ENCODE measurements at places on chromosomes 4 and X. TPM values are rescaled to one million over a fixed set of nuclear protein-coding genes. Genes with fewer than 3 reads are reported as not detected.

DNA sequence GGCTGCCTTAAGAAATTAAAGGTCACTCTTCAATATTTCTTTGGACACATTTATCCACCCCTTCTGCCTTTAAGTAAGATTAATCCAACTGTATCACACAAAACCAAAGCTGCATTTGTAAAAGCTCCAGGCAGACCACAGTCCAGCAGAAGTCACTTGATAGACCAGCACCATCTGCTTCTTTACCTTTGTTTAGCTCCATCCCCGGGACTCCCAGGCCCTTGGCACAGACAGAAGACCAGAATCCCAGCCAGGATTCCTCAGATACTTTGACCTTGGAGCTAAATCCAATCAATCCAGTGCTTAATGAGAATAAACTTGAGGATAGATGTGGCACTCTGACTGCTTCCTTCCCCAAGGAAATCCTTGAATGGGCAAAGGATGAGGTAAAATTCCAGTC lies 333.1 kb upstream of the RASGEF1B start:
- no peak overlapping the region for H3K4me3 ChIP-seq
- no peak overlapping the region for H3K27ac ChIP-seq
- H3K27me3 ChIP-seq = no peaks in the 10 kb centered on the region
- no peak for DNase-seq

- no peaks in the 10 kb centered on the region for H3K36me3 ChIP-seq
- no peaks in the 10 kb centered on the region for H3K27me3 ChIP-seq
- H3K27ac ChIP-seq = no peak overlapping the region
Measured at GRCh38 chr4:188714501-188714900, 575.3 kb downstream of the TRIML1 start.

GRCh38 chrX:24364851-24365538 lies 4.6 kb downstream of the SUPT20HL1 start:
- H3K4me1 ChIP-seq = no peaks in the 10 kb centered on the region
- H3K27ac ChIP-seq = no peak overlapping the region
- H3K4me3 ChIP-seq = no peak overlapping the region
- H3K27me3 ChIP-seq = no peaks in the 10 kb centered on the region

- no peaks in the 10 kb centered on the region for H3K4me1 ChIP-seq
- H3K27me3 ChIP-seq = peaks cover 17% of the 10 kb centered on the region
- H3K36me3 ChIP-seq = no peaks in the 10 kb centered on the region
- no peak overlapping the region for H3K27ac ChIP-seq
- no peak overlapping the region for H3K4me3 ChIP-seq
Measured at GRCh38 chr4:180057299-180057721, 2185.9 kb upstream of the TENM3 start.

GRCh38 chr4:34372815-34373214 lies 1871.5 kb downstream of the ARAP2 start:
- H3K27ac ChIP-seq = no peak overlapping the region
- H3K4me3 ChIP-seq = no peak overlapping the region
- H3K36me3 ChIP-seq = no peaks in the 10 kb centered on the region
- DNase-seq = no peak
- no peaks in the 10 kb centered on the region for H3K4me1 ChIP-seq

SULT1B1 gene
- 129 TPM for total RNA-seq

GDI1 gene
- total RNA-seq = 63.0 TPM

TEC gene
- total RNA-seq = 2.9 TPM

DNA sequence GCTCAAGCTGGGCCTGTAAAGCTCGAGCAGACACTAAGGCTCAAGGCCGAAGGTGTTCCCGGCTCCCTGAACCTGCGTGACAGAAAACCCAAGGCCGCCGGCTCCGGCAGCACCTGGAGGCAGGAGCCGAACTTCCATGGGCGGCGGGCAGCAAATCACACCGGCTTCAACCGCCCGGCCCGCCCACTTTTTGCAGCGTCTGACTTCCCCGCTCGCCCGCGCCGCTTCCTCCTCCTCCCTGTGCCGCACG lies 940 bp upstream of the NSD2 start:
- no peaks in the 10 kb centered on the region for H3K27me3 ChIP-seq
- peak; percentile 91 for DNase-seq

FRG2 gene
- total RNA-seq = not detected

- no peaks in the 10 kb centered on the region for H3K4me1 ChIP-seq
- DNase-seq = no peak
- no peaks in the 10 kb centered on the region for H3K36me3 ChIP-seq
- no peaks in the 10 kb centered on the region for H3K27me3 ChIP-seq
- H3K4me3 ChIP-seq = no peak overlapping the region
Measured at GRCh38 chr4:13515268-13515667, 29.0 kb downstream of the NKX3-2 start.

DNA sequence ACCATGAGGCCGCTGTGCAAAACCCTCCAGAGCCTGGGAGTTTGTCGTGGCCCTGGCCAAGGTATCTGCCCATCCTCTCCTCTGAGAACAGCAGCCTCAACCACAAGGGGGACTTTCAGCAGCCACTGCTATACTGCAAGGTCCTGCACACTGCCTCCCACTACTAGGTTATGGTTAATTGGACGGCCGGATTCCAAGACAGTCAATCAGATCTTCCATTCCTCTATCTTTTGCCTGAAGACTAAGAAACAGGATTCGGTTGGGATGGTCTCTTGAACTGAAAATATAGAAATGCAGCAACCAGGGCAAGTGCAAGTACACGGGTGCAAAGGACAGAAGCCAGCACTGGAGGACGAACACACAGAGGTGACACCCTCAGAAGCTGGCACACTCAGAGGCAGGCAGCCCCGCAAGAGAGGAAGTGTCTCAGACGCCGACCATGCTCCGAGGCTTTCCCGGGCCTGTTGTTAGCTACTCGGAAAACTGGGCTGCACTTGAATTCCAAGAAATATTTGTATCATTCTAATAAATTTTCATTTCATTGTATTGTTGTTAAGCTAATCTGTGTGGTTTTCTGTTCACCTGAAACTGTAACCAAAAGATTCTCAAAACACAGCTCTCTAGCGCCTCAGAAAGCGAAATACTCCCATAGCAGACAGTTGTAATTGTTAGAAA lies 63.3 kb downstream of the AFAP1 start:
- H3K4me1 ChIP-seq = no peaks in the 10 kb centered on the region
- no peak overlapping the region for H3K4me3 ChIP-seq
- H3K36me3 ChIP-seq = no peaks in the 10 kb centered on the region

TMPRSS11F gene
- total RNA-seq = not detected

DGAT2L6 gene
- total RNA-seq = not detected

- H3K27me3 ChIP-seq = no peaks in the 10 kb centered on the region
- DNase-seq = no peak
Measured at GRCh38 chrX:154802947-154803346, 2.3 kb downstream of the MPP1 start.

GRCh38 chrX:30649859-30650258 lies 3.4 kb upstream of the GK start:
- H3K4me3 ChIP-seq = no peak overlapping the region
- no peaks in the 10 kb centered on the region for H3K36me3 ChIP-seq
- H3K27me3 ChIP-seq = no peaks in the 10 kb centered on the region
- no peaks in the 10 kb centered on the region for H3K4me1 ChIP-seq
- no peak overlapping the region for H3K27ac ChIP-seq

- DNase-seq = peak; percentile 60
- no peak overlapping the region for H3K4me3 ChIP-seq
- H3K36me3 ChIP-seq = no peaks in the 10 kb centered on the region
- H3K27me3 ChIP-seq = no peaks in the 10 kb centered on the region
Measured at GRCh38 chrX:38879631-38880220, 78.5 kb downstream of the MID1IP1 start.

DNA sequence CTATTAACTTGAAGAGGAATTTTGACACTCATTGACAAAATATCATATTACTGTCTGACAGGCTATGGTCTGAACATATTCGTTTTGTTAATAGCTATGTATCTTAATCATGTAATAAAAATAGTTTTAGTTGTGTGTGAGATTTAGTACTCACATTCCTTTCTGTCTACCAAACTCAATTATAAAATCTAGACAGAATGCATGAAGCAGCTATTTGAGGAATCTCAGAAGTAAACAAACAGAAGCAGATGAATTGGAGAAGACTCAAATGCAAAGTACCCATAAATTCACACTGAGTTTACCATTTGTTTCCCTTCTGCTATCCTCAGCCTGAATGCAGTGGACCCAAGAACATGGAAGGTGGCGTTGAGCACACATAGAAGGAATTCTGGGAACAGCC lies 841.6 kb upstream of the AADAT start:
- H3K27me3 ChIP-seq = no peaks in the 10 kb centered on the region
- no peak overlapping the region for H3K4me3 ChIP-seq
- H3K36me3 ChIP-seq = no peaks in the 10 kb centered on the region
- no peak overlapping the region for H3K27ac ChIP-seq
- no peaks in the 10 kb centered on the region for H3K4me1 ChIP-seq

DNA sequence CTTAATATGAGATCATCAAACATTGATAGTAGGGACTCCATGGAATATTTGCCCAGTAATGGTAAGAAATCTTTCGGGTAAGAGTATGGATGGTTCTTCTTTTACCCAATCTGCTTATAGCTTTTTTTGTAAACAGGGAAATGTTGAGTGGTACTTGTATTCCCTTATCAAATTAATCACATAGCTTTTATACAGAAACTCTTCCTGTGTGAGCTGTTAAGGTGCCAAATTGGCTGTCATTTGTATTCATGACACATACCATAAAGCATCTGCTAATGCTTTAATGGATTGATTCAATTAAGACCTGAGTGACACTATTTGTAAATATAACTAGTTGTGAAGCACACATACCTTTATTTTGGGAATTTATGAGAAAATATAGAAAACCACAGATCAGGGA lies 34.2 kb downstream of the KLF3 start:
- no peaks in the 10 kb centered on the region for H3K27me3 ChIP-seq
- H3K36me3 ChIP-seq = peaks cover 14% of the 10 kb centered on the region
- DNase-seq = no peak
- H3K4me3 ChIP-seq = no peak overlapping the region

HTT-AS gene
- total RNA-seq = not detected

GRCh38 chrX:41377624-41378023 lies 43.7 kb downstream of the DDX3X start:
- no peak overlapping the region for H3K4me3 ChIP-seq
- no peaks in the 10 kb centered on the region for H3K4me1 ChIP-seq
- DNase-seq = no peak
- H3K36me3 ChIP-seq = no peaks in the 10 kb centered on the region
